ENCODE measurements at places on chromosomes 4 and X. TPM values are rescaled to one million over a fixed set of nuclear protein-coding genes. Genes with fewer than 3 reads are reported as not detected.

Gene WDR17
- 8.7 TPM for total RNA-seq

- DNase-seq, result no peak
Measured at GRCh38 chr4:86493460-86493859, 100.7 kb upstream of the PTPN13 start.

DNA sequence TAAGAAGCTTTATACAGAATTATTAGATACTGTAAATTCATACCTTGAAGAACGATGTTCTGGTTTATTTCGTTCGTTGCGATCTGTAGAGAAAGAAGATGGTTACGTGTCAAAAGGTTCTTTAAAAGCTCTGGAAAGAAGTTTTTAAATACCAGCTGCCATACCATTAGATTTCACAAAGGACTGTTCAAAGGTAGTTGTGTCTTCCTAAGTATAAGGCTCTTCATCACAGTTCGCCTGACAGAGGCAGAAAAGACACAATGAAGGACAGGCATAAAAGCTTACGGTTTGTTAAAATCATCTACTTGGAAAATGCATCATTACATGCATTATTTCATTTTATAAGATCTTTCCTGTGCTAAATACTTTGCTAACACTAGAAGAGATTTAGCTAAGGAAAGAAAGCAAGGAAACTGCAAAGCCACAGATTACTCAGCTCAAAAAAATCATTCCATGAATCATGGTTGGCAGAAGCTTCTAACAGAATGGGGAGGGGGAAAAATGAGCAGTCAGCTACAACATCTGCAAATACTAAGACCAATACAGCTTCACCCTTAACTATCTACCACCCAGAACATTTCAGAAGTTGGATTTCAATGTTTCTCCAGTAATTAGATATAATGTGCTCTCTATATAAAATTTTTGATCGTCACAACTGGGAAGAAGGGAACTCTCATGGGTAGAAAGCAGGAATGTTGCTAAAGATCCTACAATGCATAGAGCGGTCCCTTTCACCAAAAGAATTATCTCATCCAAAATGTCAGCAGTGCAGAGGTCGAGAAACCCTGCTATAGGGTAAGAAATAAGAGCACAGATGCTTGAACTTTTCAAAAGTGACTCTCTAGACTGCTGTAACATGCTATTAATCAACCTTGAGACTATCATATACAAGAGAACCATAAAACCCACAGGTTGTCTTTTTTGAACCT lies 50.7 kb upstream of the PRSS48 start:
- no peak for DNase-seq

Gene STAP1
- total RNA-seq, result not detected

GRCh38 chr4:139985401-139985800 lies 168.6 kb downstream of the MAML3 start:
- no peak for DNase-seq

DNA sequence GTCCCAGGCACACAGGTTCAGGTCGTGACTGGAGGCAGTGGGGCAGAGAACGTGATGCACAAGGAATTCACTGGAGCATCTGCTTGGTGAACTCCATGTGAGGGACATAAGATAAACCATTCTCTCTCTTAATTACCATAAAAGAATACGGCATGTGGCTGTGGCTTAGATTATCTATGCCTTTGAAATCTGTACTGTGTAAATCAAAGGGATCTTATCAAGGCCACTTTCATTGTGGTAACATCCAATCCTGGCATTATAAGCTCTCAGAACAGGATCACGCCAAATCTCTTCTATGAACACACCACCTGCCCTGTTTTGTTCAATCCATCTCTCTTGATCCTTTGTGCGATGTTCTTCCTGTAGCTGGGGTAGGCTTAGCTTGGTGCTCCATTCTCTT lies 192.3 kb downstream of the SPATA18 start:
- no peak for DNase-seq

Gene EDA2R
- 3.6 TPM for total RNA-seq

Gene ZCCHC18
- total RNA-seq, result 9.3 TPM

DNA sequence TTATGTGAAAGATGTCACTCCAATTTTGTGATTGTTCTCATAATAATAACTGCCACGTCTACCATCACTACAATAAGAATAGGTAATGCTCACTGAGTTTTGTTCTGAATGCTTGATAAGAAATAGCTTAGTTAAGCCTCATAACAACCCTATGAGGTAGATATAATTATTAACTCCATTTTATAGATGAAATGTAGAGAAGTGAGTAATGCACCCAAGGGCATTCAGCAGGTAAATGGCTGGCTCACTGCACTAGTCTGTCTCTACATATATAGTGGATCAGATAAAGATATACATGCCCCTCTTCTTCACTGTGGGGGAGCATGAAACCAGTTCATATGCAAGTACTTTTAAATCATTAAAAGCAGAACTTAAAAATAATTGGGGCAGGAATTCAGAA lies 65.8 kb upstream of the SLC4A4 start:
- no peak for DNase-seq

- DNase-seq, result no peak
Measured at GRCh38 chrX:43581167-43581566, 74.9 kb upstream of the MAOA start.

DNA sequence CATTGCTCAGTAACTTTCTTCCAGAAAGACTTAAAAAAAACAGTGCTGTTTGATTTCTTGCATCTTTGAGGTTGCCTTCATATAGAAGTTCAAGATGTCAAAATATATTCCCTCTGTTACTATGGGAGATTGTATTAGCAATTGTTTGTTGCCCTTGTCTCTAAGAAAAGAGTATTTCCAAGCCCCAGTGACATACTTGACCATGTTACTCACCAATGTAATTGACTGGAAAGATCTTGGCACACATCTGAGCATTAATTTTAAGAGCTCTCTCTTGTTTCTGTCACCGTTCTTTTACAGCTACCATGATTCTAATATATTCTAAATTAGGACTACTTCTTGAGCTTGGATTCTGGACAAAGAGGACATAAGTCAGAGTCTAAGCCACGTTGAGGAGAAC lies 902.7 kb upstream of the EPHA5 start:
- no peak for DNase-seq

Gene NR3C2
- total RNA-seq, result 0.30 TPM

GRCh38 chrX:109952050-109952449 lies 50.9 kb upstream of the TMEM164 start:
- no peak for DNase-seq

DNA sequence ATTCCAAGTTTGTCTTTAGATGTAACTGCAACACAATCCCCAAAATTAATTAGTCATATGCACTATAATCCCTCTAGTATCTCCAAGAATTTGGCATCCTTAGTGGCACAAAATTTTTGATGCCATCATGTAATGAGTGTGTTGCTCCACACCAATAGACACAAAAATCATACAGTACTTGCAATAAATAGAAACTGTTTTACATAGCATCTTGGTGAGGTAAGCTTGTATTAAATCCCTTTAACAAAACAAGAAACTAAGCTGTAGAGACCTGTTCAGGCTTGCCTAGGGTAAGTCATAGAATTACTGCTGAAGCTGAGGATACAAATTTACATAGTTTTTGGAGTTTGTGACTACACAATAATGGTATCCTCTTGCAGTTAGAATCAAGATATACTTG lies 64.5 kb upstream of the PRSS12 start:
- no peak for DNase-seq

- DNase-seq, result no peak
Measured at GRCh38 chr4:168167714-168168284, 75.5 kb downstream of the ANXA10 start.

GRCh38 chr4:80989921-80990544 lies 40.5 kb upstream of the BMP3 start:
- peak; percentile 20 for DNase-seq

Gene FGF5
- not detected for total RNA-seq

Gene TREX2
- 1.6 TPM for total RNA-seq

Gene SPATA4
- total RNA-seq, result not detected

DNA sequence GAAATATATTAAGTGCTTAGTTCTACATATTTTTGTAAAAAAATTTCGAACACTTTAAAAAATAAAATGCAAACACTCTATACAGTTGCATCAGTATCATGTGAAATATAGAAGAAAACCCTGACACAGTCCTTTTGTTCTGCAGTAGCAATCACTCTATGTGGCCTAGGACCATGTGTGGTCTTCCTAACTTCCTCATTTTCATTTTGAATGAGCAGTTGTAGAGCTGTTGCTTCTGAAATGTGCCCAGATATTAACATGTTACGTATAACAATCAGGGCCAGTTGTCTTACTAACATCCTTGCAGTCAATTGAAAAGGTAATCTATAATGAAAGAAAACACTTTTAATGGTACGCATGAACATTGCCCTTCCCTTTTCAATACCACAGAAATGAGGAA lies 107.9 kb downstream of the ZNF827 start:
- no peak for DNase-seq

- no peak for DNase-seq
Measured at GRCh38 chr4:110610940-110611831, 11.7 kb downstream of the PITX2 start.

DNA sequence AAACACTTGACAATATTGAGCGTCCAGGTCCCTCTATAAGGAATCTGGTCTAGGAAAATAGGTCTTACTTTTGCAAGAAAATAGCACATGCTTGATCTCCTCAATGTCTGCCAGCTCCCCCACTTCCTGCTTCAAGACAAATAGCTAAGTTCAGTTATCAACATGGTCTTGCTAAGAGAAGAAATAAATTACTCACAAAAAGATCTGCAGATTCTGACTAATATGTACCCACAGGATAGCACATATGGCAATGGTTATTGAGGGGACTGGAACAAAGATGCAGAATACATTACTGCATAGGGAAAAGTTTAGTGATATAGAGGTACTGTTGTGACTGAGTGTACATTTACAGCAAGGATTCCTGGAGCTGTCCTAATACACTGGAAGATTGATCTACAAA lies 457.5 kb upstream of the GRID2 start:
- no peak for DNase-seq

DNA sequence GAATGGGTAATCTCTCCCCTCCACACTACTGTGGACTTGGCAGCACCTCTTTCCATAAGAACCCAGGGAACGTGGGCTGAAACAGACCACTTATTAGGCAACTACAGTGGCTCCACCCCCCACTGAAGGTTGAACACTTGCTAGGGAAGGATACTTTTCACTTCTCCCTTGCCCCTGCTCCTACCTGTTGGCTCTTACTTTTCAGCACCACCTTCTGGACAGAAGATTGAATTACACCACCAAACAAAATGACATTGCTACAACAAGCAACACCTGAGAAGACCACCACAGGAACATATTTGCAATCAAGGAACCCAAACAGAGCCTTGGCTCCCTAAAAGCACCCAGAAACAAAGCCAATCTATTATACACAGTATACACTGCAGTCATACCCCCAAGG lies 132.1 kb upstream of the CXCL13 start:
- DNase-seq, result no peak

Gene SUPT20HL1
- not detected for total RNA-seq

GRCh38 chr4:159171287-159171686 lies 68.4 kb downstream of the RAPGEF2 start:
- DNase-seq, result no peak

GRCh38 chr4:6200922-6201362 lies 593 bp upstream of the JAKMIP1 start:
- no peak for DNase-seq

GRCh38 chrX:53269536-53270107 lies 11.8 kb downstream of the IQSEC2 start:
- no peak for DNase-seq

- DNase-seq, result no peak
Measured at GRCh38 chr4:80092088-80092487, 19.1 kb upstream of the ANTXR2 start.

DNA sequence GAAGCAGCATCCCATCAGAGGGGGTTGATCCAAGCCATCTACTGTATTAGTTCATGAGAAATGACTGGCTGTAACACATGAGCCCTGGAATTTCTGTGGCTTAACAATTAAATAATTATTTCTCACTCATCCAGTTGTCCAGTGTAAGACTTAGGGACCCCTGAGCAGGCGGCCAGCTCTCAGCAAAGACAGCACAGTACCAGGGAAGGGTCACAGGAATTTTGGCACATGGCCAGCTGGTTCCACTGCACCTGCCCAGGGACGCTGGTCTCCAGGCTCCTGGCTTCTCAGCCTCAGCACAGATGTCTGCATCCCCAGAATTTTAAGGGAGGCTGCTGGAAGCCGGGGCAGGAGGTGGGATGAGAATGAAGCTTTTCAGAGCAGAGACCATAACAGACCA lies 93.7 kb upstream of the DHRSX start:
- DNase-seq, result no peak

DNA sequence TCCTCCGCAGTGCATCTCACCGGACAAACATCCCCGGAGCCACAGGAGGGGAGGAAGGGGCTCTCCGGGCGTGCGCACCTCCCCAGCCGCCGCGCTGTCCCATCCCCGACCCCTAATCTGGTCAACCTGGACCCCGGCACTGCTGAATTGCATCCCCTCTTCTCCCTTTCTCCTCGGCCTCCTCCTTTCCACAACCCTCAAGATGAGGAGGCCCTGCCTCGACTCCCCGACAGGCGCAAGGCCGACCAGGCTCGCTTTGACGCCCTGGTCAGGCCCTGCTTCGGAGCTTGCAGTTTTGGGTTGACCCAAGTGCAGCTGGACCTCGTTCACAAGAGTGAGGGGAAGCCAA lies 2.3 kb downstream of the PDGFRA start:
- DNase-seq, result no peak

Gene POU3F4
- total RNA-seq, result 13.0 TPM

GRCh38 chr4:6474053-6474568 lies 1.7 kb upstream of the PPP2R2C start:
- no peak for DNase-seq

Gene CD99L2
- 40.1 TPM for total RNA-seq

Gene SSX4
- total RNA-seq, result not detected

Gene TMPRSS11D
- not detected for total RNA-seq

DNA sequence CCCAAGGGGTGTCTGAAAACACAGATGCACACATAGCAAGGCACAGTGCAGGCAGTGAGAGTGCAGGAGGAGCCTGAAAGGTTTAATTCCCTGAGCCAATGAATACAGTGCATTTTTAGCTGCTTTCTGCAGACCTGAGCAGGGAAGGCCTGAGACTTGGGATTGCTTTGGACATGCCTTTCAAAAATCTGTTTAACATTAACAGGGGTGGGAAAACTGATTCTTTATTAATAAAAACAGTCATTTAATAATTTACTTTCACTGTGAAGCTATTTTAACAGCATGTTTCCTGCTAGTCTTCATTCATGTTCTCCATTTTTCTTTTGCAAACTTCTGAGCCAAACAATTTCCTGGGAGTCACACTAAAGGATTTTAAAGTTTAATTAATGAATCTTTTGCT lies 488.1 kb downstream of the SMARCA1 start:
- DNase-seq, result no peak

Gene CACNA1F
- 0.05 TPM for total RNA-seq

DNA sequence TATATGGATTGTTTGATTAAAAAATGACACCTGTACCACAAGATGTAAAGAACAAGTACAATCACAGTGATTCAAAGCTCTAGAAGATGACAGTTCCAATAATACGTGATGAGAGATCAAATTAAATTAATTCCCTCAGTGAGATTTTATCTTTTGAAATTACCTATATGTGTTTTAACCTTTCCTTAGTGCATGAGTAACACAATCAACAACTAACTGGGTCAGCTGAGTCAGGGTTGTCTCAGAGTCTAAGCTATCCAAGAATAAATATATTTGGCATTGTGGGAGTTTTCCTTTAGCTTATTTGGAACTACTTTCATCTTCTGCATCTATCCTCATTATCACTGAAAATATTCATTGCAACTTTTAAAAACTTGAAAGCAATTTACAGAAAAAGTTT lies 162.8 kb downstream of the WDFY3 start:
- no peak for DNase-seq

Gene F8A3
- total RNA-seq, result 5.2 TPM

Gene TRMT44
- 20.1 TPM for total RNA-seq

GRCh38 chrX:130550351-130550750 lies 148.6 kb downstream of the RBMX2 start:
- DNase-seq, result no peak

GRCh38 chr4:119130365-119131065 lies 5.1 kb upstream of the MYOZ2 start:
- no peak for DNase-seq

Gene VEGFD
- 0.43 TPM for total RNA-seq

All from neural crest cell (in vitro differentiated cells).